Activated T-cell treated with anti-CD3 and anti-CD28 coated beads, Interleukin-2, amount 50 U/mL, for 72 hours (primary cell): ENCODE measurements at places on chromosomes 13 and 19.
A peak's percentile ranks its signal among the peaks of the same experiment; 100 is the strongest.

DNA sequence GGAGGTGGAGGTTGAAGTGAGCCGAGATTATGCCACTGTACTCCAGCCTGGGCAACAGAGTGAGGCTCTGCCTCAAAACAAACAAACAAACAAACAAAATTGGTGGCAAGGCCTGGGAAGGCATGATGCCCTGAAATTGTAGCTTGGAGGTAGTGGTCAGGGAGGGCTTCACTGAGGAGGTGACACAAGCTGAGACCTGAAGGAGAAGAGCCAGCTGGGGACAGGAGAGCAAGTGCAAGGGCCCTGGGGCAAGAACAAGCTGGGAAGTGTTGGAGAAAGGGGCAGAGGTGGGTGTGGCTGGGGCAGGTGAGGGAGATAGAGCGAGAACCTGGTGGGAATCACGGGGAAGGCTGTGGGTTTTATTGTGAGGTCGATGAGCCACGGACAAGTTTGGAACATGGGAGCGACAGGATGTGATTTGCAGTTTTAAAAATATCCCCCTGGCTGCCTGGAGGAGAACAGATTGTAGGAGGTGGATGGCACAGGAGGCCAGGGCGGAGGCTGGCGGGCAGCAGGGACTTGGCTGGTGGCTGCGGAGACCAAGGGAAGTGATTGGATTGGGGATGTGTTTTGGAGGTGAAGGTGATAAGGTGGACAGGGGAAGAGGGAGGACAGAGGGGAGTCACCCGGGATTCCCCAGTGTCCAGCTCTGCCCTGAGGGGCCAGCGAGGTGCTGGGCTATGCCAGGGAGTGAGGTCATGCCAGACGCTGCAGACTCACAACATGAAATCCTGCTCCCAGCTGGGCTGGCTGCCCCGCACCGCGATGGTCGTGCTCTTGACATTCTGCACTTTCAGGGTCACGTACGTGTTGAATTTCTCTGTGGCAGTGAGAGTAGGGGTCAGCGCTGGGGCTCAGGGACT lies 14.0 kb downstream of the UNC13A start:
- DNase-seq: no peak

- DNase-seq: no peak
These were observed 25.6 kb downstream of the CARM1 start for GRCh38 chr19:10896851-10897526.

DNA sequence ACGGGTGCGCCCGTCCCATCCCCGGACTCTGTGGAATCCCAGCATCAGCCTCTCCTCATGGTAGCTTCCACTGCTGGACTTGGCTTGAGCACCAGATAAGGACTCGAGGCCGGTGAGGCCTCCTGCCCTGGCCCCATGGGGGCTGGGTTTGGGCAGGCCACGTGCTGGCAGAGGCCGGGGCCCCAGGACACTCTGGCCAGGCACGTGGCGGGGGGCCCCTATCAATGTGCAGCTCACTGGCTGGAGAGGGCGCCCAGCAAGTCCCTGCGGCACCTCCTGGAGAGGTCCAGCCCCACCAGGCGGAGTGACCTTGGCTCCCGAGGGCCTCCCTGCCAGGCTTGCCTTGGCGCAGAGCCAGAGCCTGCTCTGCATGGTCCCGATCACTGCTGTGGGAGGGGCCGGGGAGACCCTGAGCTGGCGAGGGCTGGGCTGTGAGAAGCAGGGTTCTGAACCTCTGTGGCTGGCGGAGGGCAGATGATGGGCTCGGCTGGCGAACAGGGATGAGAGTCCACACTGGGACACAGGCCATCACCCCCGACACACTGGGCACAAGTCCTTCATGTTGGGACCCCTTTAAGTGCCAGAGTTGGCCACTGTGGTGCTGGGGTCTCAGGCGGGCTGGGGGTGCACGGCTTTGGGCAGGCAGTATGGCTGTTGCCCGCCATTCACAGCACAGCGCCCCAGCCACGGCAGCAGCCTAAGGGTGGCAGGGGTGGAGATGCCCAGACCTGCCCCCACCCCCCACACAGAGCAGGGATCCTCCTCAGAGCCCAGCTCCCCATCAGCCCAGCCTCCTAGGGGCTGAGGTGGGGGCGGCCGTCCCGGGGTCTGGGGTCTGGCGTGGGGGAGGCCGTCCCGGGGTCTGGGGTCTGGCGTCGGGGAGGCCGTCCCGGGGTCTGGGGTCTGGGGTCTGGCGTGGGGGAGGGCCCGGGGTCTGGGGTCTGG lies 19.1 kb downstream of the CEBPG start:
- no peak for DNase-seq

GRCh38 chr13:23473221-23473620 lies 39.7 kb upstream of the SACS start:
- DNase-seq: no peak

DNA sequence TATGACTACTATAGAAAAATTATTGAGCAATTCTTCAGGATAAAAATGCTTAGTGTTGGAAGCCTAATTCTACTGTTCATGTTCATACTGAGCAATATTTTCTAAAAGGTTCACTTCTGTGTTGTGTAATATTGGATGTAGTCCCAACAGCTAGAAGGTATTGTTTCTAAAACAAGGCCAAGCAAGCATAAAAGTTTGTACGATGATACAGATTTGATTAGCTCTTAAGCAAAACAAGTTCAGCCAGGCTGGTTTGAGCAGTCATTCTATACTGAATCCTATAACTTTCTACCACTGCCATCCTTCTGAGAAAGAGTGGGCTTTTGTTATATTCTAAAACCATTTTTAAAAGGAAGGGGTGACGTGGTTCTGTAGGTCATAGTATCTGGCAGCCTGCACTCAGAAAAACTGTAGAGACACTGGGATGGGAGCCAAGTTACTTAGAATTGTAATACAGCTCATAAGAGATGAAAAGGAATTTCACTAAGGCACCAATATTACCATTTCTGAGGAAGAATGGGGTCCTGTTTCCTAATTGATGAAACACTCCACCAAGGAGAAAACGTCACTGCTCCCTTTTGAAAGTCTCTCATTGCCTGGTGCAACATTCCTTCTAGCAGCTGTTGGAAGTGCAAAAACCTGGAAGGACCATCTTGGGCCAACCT lies 275.0 kb upstream of the DACH1 start:
- DNase-seq: no peak

GRCh38 chr13:88895261-88895941 lies 1224.2 kb downstream of the SLITRK5 start:
- no peak for DNase-seq

- no peak for DNase-seq
These were observed 64.7 kb downstream of the ZNF823 start for GRCh38 chr19:11674067-11674492.

DNA sequence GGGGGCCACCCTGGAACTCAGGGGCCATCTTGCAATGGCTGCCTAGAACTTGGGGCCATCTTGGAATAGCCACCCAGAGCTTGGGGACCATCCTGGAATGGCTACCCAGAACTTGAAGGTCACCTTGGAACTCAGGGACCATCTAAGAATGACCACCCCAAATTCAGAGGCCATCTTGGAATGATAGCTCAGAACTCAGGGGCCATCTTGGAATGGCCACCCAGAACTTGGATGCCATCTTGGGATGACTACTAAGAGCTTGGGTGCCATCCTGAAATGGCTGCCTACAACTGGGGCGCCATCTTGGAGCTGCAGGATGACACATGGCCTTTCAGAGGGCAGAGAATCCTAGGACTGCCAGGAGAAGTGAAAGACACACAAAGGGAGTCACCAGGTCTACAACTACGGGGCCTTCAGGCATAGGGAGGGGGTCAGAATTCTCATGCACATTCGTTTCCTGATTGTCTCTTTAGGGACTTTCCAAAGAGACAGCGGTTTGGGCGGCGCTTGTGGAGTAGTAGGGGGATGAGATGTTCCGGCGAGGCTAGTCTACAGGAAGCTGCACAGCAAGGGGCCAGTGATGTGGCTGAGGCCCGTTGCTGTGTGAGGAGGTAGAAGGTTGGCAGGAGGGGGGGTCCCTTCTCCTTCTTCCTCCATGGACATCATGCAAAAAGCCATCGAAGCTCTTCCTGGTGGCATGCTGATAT lies 125.0 kb downstream of the IER2 start:
- DNase-seq: no peak

- DNase-seq: no peak
These were observed 97.6 kb downstream of the ZNF536 start for GRCh38 chr19:30469774-30470173.

- DNase-seq: no peak
These were observed 20.1 kb downstream of the PLEKHF1 start for GRCh38 chr19:29685326-29685725.

GRCh38 chr19:13430790-13431582 lies 75.3 kb downstream of the CACNA1A start:
- DNase-seq: peak; percentile 60
